ENCODE measurements at places on chromosomes 5 and 9.

GRCh38 chr5:178902849-178903248 is 7.1 kb downstream of the ZFP2 start:
- DNase-seq, result no peak

GRCh38 chr9:94586316-94586715 is 7.3 kb downstream of the FBP2 start:
- no peak for DNase-seq

- no peak for DNase-seq
Measured at GRCh38 chr9:2262386-2263071, 247.4 kb downstream of the SMARCA2 start.

- DNase-seq, result no peak
Measured at GRCh38 chr9:87343816-87344430, 153.7 kb upstream of the DAPK1 start.

DNA sequence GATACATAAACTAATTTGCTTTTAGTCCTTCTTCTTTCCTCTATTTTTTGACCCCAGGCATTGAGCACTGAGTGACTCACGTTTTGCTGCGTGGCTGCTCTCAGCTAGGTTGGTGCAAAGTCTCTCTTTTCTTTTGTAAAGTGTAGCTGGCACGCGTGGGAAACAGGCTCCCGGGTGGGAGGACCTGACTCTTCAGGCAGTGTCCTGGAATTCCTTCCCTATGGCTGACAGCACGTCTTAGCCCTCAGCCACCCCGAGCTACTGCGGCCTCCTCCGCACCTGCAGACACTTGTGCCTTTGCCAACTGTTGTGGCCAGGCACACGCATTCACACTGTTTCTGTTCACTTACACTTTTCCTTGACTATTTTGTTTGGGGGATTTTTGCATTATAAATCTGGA is 877 bp upstream of the SCGB3A1 start:
- no peak for DNase-seq

GRCh38 chr5:68875351-68875750 is 218.5 kb upstream of the SLC30A5 start:
- DNase-seq, result no peak

DNA sequence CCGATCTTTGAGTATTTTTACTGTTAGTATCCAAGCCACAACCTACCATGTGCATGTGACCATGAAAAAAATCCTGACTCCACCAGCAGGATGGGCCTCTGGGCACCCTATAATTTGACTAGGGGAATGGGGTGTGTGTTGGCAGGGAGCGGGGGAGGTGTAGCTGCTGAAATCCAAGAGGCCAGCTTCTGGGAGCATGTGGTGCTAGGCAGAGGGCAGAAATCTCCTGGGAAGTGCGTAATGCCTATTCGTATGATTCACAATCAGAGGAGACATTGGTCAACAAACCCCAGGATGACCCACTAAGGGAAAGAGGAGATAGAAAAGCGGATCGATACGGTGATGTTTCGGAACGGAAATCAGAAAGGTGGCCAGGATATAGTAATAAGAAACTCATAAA is 149.9 kb downstream of the ARSB start:
- no peak for DNase-seq

- peak; percentile 72 for DNase-seq
Measured at GRCh38 chr9:1047591-1048230, 2.4 kb upstream of the DMRT2 start.

DNA sequence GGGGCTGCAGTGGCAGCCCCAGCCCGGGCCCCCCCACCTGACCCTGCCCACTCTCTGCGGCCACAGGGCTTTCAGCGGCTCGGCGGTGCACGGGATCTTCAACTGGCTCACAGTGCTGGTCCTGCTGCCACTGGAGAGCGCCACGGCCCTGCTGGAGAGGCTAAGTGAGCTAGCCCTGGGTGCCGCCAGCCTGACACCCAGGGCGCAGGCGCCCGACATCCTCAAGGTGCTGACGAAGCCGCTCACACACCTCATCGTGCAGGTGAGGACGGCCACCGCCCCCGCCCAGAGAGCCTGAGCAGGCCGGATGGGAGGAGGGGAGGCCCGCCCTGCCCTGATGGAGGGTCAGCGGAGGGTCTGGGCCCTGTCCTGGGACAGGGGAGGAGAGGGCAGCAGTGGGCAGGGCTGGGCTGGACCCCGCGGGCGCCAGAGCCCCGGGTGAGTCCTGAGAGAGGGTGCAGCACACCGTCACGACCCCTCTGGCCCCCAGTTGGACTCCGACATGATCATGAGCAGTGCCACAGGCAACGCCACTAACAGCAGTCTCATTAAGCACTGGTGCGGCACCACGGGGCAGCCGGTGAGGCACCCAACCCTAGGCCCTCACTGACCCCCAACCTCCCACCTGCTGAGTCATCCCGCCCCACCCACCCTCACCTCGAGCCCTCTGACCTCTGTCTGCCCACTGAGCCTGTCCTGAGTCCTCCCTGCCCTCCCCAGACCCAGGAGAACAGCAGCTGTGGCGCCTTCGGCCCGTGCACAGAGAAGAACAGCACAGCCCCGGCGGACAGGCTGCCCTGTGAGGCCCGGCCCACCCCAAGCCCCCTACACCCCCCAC is 2.7 kb downstream of the SLC34A3 start:
- no peak for DNase-seq

Data from left colon (tissue), 2 donors.